Iris pigment epithelial cell (primary cell): ENCODE measurements at places on chromosomes 3 and 15.

GRCh38 chr3:8365541-8365940 is 136.1 kb upstream of the LMCD1 start:
- DNase-seq: no peak

- DNase-seq: no peak
Observed at GRCh38 chr15:28901987-28902745, 16.4 kb downstream of the APBA2 start.

DNA sequence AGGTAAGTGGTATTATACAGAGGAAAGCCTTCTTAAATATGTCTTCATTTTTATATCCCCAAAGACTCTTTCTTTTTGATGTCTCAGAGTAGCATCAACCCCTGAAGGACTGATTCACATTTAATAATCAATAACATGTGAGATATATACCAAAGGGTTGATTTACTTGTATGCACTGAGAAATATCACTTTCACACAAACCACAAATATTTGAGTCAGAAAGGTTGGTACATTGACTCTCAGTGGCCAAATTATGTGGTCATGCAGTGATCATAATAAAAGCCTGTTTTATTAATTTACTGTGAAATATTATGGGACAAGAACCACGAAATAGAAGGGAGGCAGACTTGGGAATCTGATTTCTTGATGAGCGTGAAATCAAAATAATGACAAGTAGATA is 329.0 kb downstream of the GBE1 start:
- DNase-seq: no peak

DNA sequence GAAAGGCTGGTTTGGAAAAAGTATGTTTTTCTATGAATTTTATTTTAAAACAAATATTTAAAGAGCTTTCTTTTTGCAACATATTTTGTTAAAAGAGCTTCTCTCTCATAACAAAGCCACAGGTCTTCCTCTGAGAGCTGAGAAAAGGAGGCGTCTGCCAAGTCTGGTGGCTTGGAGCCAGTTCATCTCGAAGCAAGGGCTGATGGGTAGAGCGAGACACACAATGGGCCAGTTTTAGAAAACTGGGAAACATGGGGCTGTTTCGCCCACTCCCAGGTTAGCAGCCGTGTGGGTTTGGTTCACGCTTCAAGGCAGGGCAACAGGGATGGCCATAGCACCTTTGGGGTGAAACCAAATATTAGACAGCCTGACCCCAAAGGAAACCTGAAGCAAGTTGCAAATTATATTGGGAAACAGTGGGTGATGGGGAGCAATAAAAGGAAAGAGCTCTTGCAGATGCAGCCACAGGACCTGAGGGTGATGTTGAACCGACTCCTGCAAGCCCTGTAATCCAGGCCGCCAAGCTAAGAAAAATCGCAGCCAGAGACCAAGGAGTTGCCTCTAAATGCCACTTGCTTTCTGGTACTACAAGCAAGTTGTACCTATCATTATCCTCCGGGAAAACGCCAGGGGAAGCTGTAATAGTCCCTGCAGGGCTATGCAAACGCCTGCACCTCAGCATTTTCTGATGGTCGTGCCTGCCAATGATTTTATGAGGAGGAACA is 88.4 kb upstream of the GALNT15 start:
- peak; percentile 85 for DNase-seq

DNA sequence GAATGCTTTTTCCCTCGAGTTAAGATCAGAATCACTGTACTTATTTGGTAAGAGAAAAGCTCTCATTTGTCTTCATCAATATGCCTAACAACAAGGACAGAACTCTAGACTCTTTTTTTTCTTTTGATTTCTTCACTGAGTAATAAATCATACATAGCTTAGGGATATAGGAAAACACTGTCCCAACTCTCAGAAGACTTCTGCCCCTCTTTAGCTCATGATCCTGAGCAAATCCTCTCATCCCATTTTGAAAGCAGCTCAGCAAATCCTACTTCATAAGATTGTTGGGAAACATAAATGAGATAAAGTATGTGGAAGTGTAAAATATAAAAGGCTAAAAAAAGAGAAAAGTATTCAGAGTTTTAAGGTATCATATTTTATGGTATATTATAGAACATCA is 141.7 kb downstream of the ATP8B4 start:
- DNase-seq: no peak

DNA sequence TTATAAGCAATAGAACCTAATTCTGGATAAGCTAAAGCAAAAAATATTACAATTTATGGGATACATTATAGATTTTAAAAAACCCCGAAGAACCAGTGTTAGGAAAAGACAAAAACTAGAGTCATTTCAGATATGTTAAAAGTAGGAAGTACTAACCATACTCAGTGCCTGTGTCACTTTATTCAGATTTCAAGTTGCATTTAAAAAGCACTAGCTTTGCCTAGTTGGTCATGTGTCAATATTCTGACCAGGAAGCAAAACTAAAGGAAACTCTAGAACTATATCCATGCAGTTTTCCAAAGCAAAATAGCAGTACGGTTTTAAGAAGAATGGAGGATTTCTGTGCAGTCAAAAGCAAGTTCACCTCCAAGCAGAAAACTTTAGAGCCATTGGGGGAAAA is 88.4 kb downstream of the RAP2B start:
- no peak for DNase-seq

GRCh38 chr3:66401157-66401550 is 99.7 kb downstream of the LRIG1 start:
- DNase-seq: no peak

- no peak for DNase-seq
Observed at GRCh38 chr3:43177085-43177484, 71.2 kb upstream of the POMGNT2 start.

- DNase-seq: no peak
Observed at GRCh38 chr3:173753593-173753992, 356.0 kb downstream of the NLGN1 start.

- peak; percentile 34 for DNase-seq
Observed at GRCh38 chr3:45923755-45924154, 19.5 kb upstream of the CXCR6 start.

GRCh38 chr15:98983334-98983733 is 24.3 kb downstream of the PGPEP1L start:
- peak; percentile 89 for DNase-seq

- no peak for DNase-seq
Observed at GRCh38 chr15:57509965-57510364, 81.7 kb upstream of the MYZAP start.

GRCh38 chr15:83843471-83843871 is 189.5 kb downstream of the ADAMTSL3 start:
- DNase-seq: peak; percentile 66

DNA sequence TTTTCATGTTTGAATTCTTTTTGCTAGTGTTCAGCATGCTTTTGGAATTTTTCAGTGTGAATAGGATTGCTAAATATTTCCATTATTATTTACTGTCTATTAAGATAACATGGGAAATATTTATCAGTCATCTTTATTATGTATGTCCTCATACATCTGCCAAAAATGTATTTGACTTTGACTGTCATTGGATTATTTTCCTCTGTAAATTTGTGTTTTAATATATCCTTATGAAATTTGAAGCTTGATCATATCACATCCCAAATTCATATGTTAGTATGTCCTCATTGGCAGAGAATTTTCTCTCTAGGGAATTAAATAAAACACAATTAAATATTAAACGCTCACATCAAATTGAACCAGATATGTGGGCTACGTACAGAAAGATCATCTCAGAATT is 32.3 kb upstream of the TRPC1 start:
- no peak for DNase-seq

- peak; percentile 97 for DNase-seq
Observed at GRCh38 chr3:72903004-72903403, 15.2 kb downstream of the GXYLT2 start.

GRCh38 chr3:110015231-110015963 is 678.1 kb upstream of the DPPA4 start:
- no peak for DNase-seq

GRCh38 chr3:44329946-44330345 is 8.6 kb upstream of the TCAIM start:
- DNase-seq: no peak

- DNase-seq: no peak
Observed at GRCh38 chr3:94709249-94709902, 646.5 kb downstream of the NSUN3 start.

GRCh38 chr3:90040554-90040953 is 933.1 kb downstream of the EPHA3 start:
- DNase-seq: no peak
